Pancreas (tissue), 10 donors: ENCODE measurements at places on chromosomes 11 and 22. TPM values are rescaled to one million over a fixed set of nuclear protein-coding genes. Genes with fewer than 3 reads are reported as not detected.

- no peak overlapping the region for H3K4me3 ChIP-seq
- no peaks in the 10 kb centered on the region for H3K36me3 ChIP-seq
- H3K27ac ChIP-seq: no peak overlapping the region
- H3K27me3 ChIP-seq: no peaks in the 10 kb centered on the region
- H3K4me1 ChIP-seq: no peaks in the 10 kb centered on the region
These were observed 54.3 kb downstream of the SYTL2 start for GRCh38 chr11:85756401-85757200.

GRCh38 chr11:47398551-47398950 is 9.8 kb upstream of the SLC39A13 start:
- no peaks in the 10 kb centered on the region for H3K36me3 ChIP-seq
- no peak overlapping the region for H3K4me3 ChIP-seq
- H3K4me1 ChIP-seq: no peaks in the 10 kb centered on the region
- no peak overlapping the region for H3K27ac ChIP-seq

DNA sequence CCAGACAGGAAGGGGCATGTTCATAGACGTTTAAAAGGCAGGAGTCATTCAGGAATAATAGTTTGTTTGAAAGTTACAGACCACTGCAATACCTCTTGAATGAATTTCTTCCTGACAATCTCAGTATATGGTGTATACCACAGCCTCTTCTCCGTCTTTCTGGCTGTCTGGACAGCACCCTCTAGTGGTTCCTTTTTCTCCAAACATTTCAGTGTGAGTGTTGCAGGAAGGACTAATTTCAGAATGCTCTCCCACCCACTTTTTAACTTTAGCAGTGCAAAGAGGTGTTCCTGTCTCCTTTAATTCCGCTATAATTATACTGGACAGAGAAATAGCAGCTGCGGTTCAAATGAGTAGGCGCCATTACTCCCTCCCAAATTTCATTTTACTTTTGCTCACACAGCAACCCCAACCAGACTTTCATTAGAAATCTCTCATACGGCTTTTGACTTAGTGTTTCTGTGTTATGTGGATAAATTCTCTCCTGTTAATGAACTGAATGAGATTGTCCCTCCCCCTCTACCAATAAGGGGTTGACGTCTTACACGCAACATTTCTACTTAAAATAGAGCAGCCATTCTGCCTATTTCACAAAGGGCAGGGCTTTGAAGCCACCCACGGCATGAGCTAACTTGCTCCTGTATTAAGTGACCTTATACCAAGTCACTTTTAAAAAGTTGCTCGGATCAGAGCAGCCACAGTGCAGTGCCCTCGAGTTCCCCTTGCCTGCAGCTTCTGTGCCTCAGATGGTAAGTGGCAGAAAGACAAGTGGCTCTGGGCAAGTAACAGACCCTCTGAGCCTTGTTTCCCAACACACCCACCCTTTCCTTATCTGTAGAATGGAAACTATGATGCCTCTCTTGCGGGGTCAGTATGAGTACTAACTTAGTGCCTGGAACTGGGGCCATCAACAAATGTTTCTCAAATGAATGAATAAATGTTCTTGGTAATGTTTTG is 368.6 kb downstream of the OPCML start:
- H3K27ac ChIP-seq: no peak overlapping the region
- DNase-seq: peak; percentile 33
- H3K4me1 ChIP-seq: peaks cover 7% of the 10 kb centered on the region
- no peaks in the 10 kb centered on the region for H3K36me3 ChIP-seq

- no peaks in the 10 kb centered on the region for H3K36me3 ChIP-seq
- DNase-seq: no peak
- H3K27ac ChIP-seq: no peak overlapping the region
- H3K4me3 ChIP-seq: no peak overlapping the region
These were observed 79.5 kb downstream of the RAB30 start for GRCh38 chr11:82992223-82992622.

- H3K27me3 ChIP-seq: no peaks in the 10 kb centered on the region
- H3K4me1 ChIP-seq: peaks cover 6% of the 10 kb centered on the region
- DNase-seq: no peak
- no peak overlapping the region for H3K27ac ChIP-seq
- no peaks in the 10 kb centered on the region for H3K36me3 ChIP-seq
These were observed 2.5 kb upstream of the ZDHHC8 start for GRCh38 chr22:20128902-20129746.

GRCh38 chr11:47768101-47768612 is 1.0 kb upstream of the FNBP4 start:
- no peaks in the 10 kb centered on the region for H3K36me3 ChIP-seq
- H3K4me1 ChIP-seq: no peaks in the 10 kb centered on the region
- DNase-seq: peak; percentile 48
- no peaks in the 10 kb centered on the region for H3K27me3 ChIP-seq

- peak overlapping the region; percentile 4 for H3K27ac ChIP-seq
- no peaks in the 10 kb centered on the region for H3K27me3 ChIP-seq
- peaks cover under 1% of the 10 kb centered on the region for H3K36me3 ChIP-seq
- peaks cover 10% of the 10 kb centered on the region for H3K4me1 ChIP-seq
These were observed 2.7 kb downstream of the RBM14 start for GRCh38 chr11:66619080-66619554.

DNA sequence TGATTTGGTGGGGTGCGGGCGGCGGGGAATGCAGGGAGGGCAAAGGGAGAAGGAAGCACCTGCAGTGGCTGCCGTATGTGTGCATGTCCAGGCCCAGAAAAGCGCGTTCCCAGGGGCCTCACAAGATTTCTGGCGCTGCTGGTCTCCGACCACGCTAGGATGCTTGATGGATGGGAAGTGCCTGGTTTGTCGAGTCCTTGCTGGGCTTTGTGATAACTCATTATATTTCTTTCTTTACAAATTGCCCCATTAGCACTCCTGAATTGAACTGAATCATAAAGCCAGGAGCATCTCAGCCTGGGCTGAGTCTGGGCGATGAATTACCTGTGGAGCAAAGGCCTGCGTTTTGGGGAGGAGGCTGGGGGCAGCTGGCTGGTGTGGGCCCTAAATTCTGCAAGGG is 69.2 kb upstream of the LMO1 start:
- no peaks in the 10 kb centered on the region for H3K27me3 ChIP-seq
- no peak overlapping the region for H3K27ac ChIP-seq
- no peak overlapping the region for H3K4me3 ChIP-seq
- H3K36me3 ChIP-seq: no peaks in the 10 kb centered on the region
- no peak for DNase-seq

- peak overlapping the region; percentile 90 for H3K4me3 ChIP-seq
- no peak for DNase-seq
- H3K4me1 ChIP-seq: no peaks in the 10 kb centered on the region
- H3K27ac ChIP-seq: no peak overlapping the region
- H3K36me3 ChIP-seq: no peaks in the 10 kb centered on the region
- no peaks in the 10 kb centered on the region for H3K27me3 ChIP-seq
These were observed 348 bp downstream of the PLCB3 start for GRCh38 chr11:64251753-64252002.

- no peak for DNase-seq
- no peak overlapping the region for H3K27ac ChIP-seq
- H3K36me3 ChIP-seq: no peaks in the 10 kb centered on the region
- H3K27me3 ChIP-seq: no peaks in the 10 kb centered on the region
- no peak overlapping the region for H3K4me3 ChIP-seq
- no peaks in the 10 kb centered on the region for H3K4me1 ChIP-seq
These were observed 39.6 kb downstream of the UBASH3B start for GRCh38 chr11:122695076-122695615.

DNA sequence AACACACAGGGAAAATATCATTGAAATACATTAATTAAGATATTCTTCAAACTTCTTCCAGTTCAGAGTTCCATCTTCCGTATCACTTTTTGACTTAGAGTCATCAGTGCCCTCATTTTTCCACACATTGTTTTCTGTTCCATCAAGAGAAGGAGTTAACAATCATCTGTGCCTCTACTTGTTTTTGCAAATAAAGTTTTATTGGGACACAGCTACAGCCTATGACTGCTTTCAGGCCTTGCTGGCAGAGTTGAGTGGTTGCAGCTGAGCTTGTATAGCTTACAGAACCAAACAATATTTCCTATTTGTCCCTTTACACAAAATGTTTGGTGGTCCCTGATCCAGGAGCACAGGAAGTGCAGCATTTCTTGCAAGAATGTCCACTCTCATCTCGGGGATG is 51.6 kb downstream of the SGSM1 start:
- H3K27ac ChIP-seq: no peak overlapping the region
- no peaks in the 10 kb centered on the region for H3K27me3 ChIP-seq
- DNase-seq: no peak
- peaks cover 17% of the 10 kb centered on the region for H3K36me3 ChIP-seq

DNA sequence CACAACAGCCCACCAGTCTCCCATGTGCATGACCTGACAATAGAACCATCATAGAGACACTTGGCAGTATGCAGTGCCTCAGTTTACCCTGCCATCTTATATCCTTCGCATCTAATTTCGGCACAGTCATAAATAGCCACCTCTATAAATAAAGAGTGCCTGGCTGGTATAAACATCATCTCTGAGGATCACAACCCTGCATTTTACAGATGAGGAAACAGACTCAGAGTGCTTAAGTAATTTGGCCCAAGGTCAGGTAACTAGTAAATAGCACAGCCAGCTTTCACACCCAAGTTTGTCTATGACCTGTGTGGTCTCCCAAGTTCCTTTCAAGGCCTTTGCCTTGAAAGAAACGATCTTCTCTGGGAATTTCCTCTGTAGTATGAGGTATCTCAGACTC is 44.6 kb downstream of the CYB5R2 start:
- no peak for DNase-seq
- no peak overlapping the region for H3K4me3 ChIP-seq
- no peak overlapping the region for H3K27ac ChIP-seq
- H3K27me3 ChIP-seq: no peaks in the 10 kb centered on the region
- no peaks in the 10 kb centered on the region for H3K4me1 ChIP-seq

GRCh38 chr22:46934172-46934745 is 171.8 kb downstream of the TBC1D22A start:
- H3K4me1 ChIP-seq: peaks cover 19% of the 10 kb centered on the region
- no peak for DNase-seq
- peak overlapping the region; percentile 52 for H3K27ac ChIP-seq
- no peaks in the 10 kb centered on the region for H3K36me3 ChIP-seq
- H3K4me3 ChIP-seq: no peak overlapping the region
- no peaks in the 10 kb centered on the region for H3K27me3 ChIP-seq

DNA sequence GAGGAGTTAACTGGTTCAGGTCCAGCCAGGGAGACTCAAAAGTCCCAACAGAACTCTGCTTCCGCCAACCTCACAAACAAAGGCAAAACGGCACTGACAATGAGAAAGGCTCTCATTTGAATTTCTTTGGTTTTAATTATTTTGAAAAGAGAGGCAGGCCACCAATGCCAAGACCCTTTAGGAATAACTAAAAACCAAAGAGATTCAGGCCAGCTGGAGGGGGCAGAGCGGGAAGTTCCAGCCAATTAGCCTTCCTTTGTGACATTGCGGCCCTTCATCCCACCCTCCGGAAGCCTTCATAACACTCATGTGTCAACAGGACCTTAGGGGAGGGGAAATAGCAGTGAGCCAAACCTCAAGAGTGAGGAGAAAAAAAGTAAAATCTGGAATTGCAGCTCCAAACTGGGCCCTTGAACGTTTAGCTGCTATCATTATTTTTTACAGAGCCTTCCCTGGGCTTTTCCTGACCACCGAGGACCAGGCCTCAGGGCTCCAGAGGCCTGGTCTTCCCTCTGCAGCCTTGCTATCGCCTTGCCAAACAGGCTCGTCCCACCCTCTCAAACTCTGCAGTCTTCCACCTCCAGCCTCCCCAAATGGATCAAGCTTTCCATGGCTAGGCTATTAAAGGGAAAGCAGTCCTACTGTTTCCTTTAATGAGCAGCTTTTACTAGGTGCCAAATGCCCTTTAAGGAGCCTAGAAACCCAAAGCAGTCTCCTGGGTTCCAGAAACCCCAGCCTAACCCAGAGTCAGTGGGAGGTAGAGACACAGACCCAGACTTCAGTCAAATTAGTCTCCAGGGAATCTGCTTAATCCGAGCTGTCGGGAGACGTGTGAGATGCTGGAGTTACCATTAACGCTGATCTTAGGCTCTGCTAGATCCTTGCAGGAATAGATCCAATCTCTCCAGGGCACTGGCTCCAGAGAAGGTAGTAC is 114.2 kb downstream of the CCDC34 start:
- H3K4me1 ChIP-seq: no peaks in the 10 kb centered on the region
- no peaks in the 10 kb centered on the region for H3K36me3 ChIP-seq
- no peak overlapping the region for H3K4me3 ChIP-seq
- H3K27me3 ChIP-seq: no peaks in the 10 kb centered on the region
- H3K27ac ChIP-seq: no peak overlapping the region
- DNase-seq: no peak

GRCh38 chr11:90795746-90796145 is 572.9 kb upstream of the CHORDC1 start:
- no peaks in the 10 kb centered on the region for H3K36me3 ChIP-seq
- H3K4me1 ChIP-seq: no peaks in the 10 kb centered on the region
- no peak for DNase-seq
- H3K27ac ChIP-seq: no peak overlapping the region
- no peaks in the 10 kb centered on the region for H3K27me3 ChIP-seq
- no peak overlapping the region for H3K4me3 ChIP-seq

DNA sequence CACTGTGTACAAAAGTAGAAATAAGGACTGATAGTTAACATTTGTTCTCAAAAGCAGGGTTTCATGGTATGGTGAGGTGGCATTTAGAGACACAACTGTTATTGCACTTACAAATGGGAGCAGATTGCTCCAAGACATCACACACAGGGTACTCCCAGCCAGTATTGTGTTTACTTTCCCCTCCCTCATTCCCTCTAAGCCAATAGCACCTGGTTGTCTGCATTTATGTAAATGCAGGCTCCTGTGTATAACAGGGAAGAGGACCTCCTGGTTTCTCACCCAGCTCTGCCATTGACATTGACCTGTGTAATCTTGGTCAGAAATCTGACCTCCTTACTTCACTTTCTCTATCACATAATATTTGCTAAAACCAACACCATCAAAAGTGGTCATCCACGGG is 154.4 kb downstream of the NAV2 start:
- no peaks in the 10 kb centered on the region for H3K4me1 ChIP-seq
- H3K4me3 ChIP-seq: no peak overlapping the region
- no peaks in the 10 kb centered on the region for H3K27me3 ChIP-seq

- no peak overlapping the region for H3K4me3 ChIP-seq
- H3K36me3 ChIP-seq: no peaks in the 10 kb centered on the region
- H3K27me3 ChIP-seq: no peaks in the 10 kb centered on the region
- H3K4me1 ChIP-seq: no peaks in the 10 kb centered on the region
- H3K27ac ChIP-seq: no peak overlapping the region
These were observed 19.4 kb upstream of the CCDC179 start for GRCh38 chr11:22879630-22880029.

- H3K4me1 ChIP-seq: no peaks in the 10 kb centered on the region
- no peaks in the 10 kb centered on the region for H3K36me3 ChIP-seq
These were observed 30.6 kb downstream of the UBASH3B start for GRCh38 chr11:122686111-122686510.

The SCGB1A1 gene
- not detected for total RNA-seq

The NXPE1 gene
- not detected for total RNA-seq

The CYP2D6 gene
- 1.5 TPM for total RNA-seq

The POTEH gene
- not detected for total RNA-seq

The LRRN4CL gene
- 1.4 TPM for total RNA-seq

The FOLH1 gene
- not detected for total RNA-seq

The CECR2 gene
- 2.5 TPM for total RNA-seq

The PHOX2A gene
- not detected for total RNA-seq
